ENCODE measurements at places on chromosomes 2 and 18.

DNA sequence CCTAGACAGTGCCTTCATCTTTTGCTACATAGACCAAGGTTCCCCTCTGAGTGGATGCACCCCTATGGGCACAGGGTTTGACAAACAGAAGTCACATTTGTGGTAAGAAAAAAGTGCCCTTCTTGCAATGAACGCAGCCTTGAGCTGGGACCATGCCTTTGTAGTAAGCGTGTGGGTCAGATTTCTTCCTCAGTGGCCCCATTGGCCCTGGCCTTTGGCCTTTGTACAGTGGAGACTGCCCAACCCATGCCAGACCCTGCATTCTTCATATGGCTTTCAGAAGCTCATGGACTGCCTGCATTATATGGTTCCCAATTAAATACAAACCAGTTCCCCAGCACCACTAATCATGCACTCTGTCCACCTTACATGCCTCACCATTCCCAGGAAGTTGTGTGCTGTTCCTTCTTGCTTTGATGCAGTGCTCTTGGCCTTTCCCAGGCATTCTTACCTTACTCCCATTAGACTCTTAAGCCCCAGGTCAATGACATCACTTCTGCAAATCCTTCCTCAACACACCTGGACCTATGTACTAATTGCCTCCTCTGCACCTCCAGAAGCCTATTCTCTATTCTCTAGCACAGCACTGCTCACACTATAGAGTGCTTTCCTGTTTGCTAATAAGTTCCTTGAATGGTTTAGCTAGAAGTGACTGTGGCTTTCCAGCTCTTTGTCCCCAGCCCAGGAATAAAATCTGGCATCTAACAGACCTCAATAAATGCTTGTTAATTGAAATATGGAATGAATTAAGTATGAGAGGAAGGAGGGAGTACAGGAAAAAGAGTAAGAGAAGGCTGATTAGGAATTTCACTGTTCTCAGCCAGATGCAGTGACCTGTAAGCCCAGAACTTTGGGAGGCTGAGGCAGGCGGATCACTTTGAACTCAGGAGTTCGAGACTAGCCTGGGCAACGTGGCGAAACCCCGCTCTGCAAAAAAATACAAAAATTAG lies 60.2 kb downstream of the TMEM247 start:
- DNase-seq = no peak

GRCh38 chr2:48315896-48316194 lies 214.1 kb upstream of the STON1 start:
- DNase-seq = peak; percentile 54

DNA sequence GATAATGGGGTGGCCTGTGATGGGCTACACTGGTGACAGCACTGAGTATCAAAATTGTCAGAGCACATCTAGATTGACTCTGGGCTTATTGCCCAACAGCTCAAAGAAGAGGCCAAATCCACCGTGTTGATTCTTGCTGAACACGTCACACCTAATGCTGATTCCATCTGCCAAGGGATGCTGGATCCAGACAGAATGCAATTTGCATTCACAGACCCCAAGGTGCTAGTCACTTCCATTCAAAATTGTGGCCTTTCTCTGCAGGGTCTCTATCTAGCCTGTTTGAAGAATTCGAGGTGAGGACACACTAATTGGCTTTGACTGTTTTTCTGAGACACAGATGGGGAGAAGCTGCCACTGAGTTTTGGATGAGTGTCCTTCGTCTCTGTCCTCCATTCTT lies 13.5 kb upstream of the GPR39 start:
- no peak for DNase-seq

DNA sequence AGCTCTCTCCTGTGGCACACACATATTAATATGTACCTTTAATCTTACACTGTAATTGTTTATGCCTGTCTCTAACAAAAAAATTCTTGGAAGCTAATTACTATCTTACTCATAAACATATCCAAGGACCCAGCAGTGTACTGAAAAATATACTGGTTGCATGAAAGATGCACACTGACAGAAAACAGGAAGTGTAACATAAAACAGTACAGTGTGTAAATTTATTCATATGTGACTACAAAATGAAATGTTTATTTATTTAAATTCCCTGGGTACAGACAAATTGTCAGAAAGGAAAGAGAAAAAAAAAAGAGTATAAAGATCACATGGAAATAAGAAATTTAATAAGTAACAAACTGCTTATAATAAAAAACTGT lies 28.5 kb downstream of the TMEM131 start:
- DNase-seq = no peak

DNA sequence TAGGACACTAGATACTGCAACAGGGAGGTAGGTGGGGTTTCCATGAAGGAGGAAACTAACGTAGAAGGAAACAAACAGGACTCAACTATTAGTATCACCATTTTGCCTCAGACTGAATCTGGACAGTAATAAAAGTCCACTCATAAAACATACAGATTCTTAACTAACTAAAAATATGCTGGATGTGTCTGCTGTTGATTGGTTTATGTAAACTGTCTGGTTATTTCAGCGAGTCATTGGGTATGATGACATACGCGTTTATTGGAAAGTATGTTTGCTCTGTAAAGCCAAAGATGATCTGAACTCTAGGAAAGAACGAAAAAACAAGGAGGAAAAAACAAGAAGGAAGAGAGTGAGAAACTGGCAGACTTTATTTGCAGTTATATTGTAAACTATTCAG lies 1816.1 kb upstream of the LRRTM1 start:
- no peak for DNase-seq

- DNase-seq = no peak
Observed at GRCh38 chr2:25409468-25409867, 67.7 kb upstream of the DNMT3A start.

DNA sequence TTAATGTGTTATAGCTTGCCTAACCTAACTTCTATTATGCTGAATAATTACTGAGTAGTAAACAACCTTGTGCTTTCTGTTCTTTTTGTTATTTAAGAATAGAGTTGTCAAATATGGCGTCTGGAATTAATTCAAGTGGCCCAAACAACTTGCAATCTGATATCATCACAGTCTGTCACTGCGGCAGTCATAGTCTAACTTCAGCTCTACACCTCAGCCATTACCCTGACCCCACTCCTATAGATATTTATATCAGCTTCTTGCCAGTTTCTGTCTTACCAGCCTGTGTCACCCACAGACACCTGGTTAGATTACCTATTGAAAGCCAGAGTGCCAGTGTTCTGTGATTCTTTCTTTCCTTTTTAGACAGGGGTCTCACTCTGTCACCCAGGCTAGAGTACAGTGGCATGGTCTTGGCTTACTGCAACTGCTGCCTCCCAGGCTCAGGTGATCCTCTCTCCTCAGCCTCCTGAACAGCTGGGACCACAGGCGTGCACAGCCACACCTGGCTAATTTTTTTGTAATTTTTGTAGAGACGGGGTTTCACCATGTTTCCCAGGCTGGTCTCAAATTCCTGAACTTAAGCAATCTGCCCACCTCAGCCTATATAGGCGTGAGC lies 14.1 kb upstream of the KLHL41 start:
- DNase-seq = no peak

Measured in activated CD4-positive, alpha-beta memory T cell treated with anti-CD3 and anti-CD28 coated beads for 36 hours (primary cell).